ENCODE measurements at places on chromosomes 16 and 17.

DNA sequence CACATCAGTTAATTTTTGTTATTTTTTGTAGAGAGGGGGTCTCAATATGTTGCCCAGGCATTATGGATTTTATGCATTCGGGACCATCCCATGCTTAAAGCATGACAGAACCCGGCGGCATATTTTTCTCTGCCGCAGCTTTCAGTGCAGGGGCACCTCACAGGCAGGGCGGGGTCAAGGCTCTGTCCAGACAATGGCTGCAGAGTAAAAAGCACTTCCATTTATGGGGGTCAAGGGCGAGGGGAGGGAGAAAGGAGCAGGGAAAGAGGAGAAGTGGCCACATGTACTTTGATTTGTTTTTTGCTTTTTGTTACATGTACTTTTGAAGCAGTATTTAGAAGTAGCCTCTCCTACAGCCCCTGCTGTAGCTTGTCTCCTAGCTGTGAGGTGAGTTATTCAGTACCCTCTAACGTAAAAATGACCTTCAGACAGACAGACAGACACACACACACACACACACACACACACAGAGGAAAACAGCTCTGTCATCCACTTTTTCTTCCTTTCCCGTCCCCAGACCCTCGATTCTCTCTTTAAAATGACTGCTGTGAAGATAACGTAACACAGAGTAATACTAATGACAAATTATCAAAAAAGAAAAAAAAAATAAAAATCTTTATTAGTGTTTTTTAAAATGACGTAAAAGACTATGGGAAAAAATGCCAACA is 856 bp upstream of the SCPEP1 start:
- DNase-seq = no peak

DNA sequence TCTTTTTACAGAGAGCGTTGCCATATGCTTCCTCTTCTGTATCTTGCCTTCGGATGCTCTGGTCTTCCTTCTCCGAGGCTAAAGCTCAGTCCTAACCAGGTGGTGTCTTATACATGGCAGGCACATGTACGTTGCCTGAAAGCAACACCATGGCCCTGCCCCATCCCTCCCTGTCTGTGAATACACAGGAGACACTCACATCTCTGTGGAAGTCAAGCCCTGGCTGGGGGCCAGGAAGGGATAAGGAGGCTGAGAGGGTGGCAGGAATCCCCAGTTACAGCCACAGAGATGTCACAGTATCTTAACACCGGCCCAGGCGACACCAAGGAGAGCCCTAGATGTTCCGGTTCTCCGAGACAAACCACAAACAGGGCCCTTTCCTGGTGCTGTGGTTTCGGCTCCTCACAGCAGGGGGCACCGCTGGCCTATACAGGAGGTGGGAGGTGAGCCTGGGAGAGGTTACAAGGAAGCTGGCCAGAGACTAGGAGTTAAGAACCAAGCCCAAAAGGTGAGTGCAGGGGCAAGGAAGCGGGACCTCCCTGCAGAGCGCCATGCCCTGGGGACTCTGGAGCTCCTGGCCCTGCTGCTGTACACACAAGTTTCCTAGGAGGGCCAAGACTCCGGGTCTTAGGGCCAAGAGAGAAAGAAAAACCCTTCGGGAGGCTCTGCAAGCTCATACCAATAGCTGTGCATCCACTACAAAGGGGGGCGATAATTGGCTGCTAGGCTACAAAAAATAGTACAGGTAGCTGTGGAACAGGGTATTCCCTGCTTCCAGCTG is 41.7 kb downstream of the SRL start:
- no peak for DNase-seq

- DNase-seq = no peak
Observed at GRCh38 chr16:11030990-11031510, 86.7 kb downstream of the CLEC16A start.

GRCh38 chr17:78242024-78242742 is 10.8 kb downstream of the TMEM235 start:
- DNase-seq = no peak

DNA sequence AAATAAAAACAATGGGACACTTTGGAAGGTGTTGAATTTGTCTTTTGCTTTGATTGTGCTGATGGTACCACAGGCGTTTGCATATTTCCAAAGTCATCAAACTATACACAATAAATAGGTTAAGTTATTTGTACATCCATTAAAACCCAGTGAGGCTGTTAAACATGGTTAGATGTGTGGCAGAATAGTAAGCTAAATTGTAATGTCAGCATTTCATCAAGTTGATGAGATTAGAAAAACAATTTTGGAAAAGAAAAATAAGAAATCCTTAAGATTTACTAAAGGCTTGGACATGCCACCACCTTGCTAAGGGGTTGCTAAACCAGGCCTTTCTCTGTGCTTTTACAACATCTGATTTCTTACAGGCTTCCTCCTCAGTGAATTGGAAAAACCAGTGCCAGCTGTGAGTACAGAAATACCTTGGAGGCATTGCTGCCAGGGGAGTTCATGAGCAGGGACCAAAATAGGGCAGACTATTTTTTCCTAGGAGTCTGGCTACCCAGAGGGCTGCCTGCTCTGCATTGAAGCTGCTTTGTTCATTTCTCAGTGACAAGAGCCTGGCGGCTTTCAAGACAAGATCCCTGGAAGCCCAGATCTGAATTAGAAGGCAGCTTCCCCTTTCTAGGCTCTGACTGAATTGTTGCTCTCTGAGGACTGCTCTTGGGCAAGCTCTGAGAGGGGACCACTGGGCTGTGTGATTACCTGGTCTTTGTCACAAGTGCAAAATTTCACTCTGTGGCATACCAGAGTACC is 43.4 kb upstream of the CA10 start:
- no peak for DNase-seq

DNA sequence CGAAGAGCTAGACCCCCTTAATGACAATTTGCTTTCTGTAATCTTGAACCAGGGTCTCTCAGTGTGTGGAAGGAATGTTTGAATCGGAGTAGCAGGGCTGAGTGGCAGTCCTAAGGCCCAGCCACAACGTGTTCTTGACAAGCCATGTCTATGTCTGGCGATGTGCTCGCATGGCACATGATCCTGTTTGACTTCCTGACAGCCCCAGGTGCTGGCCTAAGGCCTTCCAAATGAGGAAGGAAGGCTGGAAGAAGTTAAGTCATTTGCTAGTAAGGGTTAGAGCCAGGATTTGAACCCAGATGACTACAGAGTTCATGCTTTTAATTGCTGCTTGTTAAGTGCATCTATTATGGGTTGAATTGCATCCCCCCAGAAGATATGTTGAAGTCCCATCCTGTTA is 486.7 kb downstream of the MAF start:
- no peak for DNase-seq

DNA sequence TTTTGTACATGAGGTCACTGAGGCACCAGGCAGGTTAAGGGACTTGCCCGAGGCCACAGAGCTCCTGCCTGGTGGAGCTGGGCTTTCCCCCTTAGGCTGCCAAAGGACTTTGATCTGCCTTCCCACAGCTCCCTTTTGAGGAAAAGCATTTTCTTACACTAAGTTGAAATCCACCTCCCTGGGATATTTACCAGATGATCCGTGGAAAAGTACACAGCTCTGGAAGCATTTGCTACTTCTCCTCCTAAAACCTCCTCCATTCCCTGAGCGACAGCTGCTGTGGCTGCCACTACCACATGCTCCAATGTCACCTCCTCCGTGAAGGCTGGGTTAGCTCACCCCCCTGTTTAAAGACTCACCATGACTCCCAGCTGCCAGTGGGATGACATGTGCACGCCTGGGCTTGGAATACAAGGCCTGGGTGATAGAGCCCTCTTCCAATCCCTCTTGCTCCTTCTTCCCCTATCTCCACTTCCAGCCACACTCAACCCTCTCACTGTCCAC is 1.2 kb upstream of the MPRIP start:
- DNase-seq = no peak

DNA sequence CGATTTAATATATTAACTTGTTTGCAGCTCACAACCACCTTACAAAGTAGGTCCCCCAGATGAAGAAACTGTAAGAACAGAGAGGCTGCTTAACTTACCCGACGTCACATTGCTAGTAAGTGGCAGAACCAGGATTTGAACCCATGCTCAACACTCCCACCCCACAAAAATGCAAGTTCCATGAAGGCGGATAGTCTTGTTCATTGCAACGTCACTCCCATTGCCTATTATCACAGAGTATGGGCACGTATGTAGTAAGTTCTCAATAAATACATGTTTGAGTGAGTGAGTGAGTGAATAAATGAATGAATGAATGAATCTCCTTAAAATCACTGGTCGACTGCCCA is 1.1 kb downstream of the USP31 start:
- DNase-seq = no peak

Measured in CD8-positive, alpha-beta memory T cell (primary cell).